ENCODE measurements at places on chromosomes 4 and X. TPM values are rescaled to one million over a fixed set of nuclear protein-coding genes. Genes with fewer than 3 reads are reported as not detected.

The SAGE1 gene
- not detected for total RNA-seq

The NAT8L gene
- 113 TPM for total RNA-seq

The MAGEA2 gene
- total RNA-seq: not detected

The CT47B1 gene
- total RNA-seq: not detected

The TEX13D gene
- total RNA-seq: not detected

The RNF175 gene
- not detected for total RNA-seq

The WWC2 gene
- total RNA-seq: 24.3 TPM

All from subcutaneous adipose tissue (tissue), 4 donors.